ENCODE measurements at places on chromosomes 12 and 14.

GRCh38 chr12:76519538-76519937 lies 40.0 kb downstream of the OSBPL8 start:
- peak; percentile 26 for DNase-seq

- peak; percentile 76 for DNase-seq
Observed at GRCh38 chr12:49990273-49990672, 17.5 kb downstream of the AQP6 start.

GRCh38 chr12:12350868-12351463 lies 924 bp upstream of the MANSC1 start:
- no peak for DNase-seq

DNA sequence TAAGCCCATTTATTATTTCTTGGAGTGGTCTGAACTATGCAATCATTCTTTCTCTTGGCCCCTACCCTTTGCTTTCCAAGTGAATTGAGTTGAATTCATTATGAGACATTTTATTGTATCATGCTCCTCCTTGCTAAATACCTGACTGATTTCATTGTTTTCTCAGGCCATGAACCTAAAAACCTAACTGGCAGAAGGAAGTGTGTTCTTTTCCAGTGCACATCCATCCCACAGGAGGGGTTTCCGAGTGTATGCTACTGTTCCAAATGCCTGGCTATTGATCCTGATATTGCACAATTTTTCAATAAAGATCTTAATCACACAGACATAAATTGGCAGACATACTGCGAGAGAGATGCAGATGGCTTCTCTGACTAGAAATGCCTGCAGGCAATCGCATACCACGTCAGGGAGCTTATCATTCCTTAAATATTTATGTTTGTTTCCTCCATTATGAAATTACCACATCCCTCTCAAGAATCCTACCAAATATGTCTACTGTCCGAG lies 162.2 kb upstream of the EGLN3 start:
- no peak for DNase-seq

- DNase-seq: no peak
Observed at GRCh38 chr12:99388671-99389195, 258.8 kb upstream of the GARIN6 start.

- no peak for DNase-seq
Observed at GRCh38 chr12:879641-880040, 69.9 kb downstream of the RAD52 start.

- DNase-seq: no peak
Observed at GRCh38 chr14:70239802-70240201, 51.1 kb upstream of the SLC8A3 start.

GRCh38 chr14:77061630-77062257 lies 33.2 kb upstream of the IRF2BPL start:
- no peak for DNase-seq

DNA sequence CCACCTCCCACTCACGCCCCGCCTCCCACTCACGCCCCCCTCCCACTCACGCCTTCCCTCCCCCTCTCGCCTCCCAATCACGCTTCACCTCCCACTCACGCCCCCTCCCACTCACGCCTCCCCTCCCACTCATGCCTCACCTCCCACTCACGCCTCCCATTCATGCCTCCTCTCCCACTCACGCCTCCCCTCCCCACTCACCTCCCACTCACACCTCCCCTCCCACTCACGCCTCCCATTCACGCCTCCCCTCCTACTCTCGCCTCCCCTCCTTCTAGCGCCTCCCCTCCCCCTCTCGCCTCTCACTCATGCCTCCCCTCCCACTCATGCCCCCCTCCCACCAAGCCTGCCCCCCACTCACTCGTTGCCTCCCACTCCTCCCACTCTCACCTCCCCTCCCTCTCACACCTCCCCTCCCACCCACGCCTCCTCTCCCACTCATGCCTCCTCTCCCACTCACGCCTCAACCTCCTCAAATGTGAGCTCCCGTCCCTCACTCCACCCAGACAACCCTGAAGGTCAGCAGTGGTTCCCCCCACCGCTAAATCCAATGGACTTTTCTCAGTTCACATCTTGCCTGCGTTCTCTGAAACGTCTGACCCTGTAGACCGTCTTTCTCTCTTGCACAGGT lies 39.8 kb downstream of the TMEM63C start:
- no peak for DNase-seq

GRCh38 chr14:51938137-51938536 lies 51.2 kb upstream of the RTRAF start:
- DNase-seq: no peak

- DNase-seq: no peak
Observed at GRCh38 chr14:72553161-72553560, 340.7 kb downstream of the DPF3 start.

DNA sequence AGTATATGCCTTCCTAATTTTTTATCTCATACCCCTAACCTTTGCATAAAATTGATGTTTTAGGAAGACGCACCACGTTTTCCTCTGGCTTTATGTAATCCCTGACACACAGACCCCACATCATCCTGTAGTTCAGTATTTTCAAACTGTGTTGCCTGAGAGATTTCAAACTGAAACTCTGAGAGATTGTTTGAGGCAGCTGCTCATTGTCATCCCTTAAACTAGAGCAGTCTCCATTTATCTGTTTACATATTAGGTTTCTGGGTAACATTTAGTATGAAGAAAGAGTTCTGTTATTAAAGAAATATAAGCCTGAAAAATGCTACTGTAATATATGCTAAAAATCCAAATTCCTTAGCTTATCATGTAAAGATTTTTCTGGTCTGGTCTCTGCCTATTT lies 24.3 kb downstream of the MNAT1 start:
- no peak for DNase-seq

GRCh38 chr12:100520048-100520769 lies 46.5 kb downstream of the NR1H4 start:
- no peak for DNase-seq

DNA sequence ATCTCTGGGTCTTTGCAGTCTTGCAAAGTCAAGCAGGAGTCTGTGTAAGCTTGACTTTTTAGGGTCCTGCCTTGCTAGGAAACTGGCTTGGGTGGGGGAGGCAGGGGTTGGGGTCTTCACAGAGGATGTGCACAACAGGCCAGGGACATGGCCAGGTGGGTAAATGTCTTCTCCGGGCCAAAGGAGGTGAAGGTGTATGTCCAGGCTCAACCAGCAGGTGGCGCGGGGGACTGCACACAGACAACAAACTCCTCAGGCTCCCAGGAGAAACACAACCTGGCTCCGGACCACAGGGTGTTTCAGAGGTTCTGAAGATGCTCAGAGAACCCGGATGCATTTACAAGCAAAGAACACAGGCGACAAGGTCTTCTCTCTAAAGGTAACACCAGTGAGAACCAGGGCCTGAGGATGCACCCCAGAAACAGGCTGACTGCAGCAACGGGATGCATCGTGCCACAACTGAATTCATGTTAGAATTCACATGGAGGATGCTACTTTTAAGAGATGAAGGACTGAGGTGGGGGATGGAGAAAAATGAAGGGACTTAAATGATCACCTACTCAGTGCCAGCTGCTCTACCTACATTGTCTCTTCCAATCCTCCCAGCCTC lies 56.0 kb downstream of the PLEKHG3 start:
- peak; percentile 54 for DNase-seq

DNA sequence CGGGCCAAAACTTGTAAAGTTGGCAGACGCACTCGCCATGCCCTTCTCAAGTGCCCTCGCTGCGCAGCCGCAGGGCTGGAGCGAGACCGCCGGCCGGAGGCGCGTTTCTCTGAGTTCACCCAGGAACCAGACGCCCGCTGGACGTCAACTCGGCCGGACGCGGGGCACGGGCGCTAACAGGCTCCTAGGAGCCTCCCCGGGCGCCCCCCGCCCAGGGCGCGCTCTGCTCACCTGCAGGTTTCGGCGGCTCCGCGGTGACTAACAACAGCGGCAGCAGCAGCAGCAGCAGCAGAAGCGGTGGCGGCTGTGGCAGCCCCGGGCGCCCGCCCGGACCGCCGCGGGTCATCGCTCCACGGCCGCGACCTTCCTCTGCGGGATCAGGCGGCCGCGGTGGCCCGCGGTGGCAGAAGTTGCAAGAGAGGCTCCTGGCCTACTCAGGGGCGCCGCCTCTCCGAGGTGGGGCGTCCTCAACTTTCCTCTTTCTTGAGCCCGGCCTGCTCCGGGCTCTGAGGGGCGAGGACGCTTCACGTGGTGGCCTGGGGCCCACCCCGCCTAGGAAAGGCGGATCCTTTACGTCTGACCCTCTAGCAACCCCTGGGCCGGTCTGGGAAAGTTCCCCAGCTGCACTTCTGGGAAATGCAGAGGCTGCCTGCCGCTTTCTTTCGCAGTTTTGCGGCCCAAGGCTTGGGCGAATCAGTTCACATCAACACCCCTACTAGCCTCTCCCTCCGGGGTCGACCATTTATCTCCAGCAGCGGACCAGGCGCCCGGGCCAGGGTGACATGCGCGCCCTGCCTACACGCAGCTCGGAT lies at the start of gene PLBD1:
PLBD1 (minus strand) TSS at position 533 of the 812 bp plus-strand sequence; CDS start at position 346, 187 bp downstream.
- DNase-seq: peak; percentile 64

- no peak for DNase-seq
Observed at GRCh38 chr12:131353376-131353775, 357.5 kb upstream of the SFSWAP start.

- DNase-seq: no peak
Observed at GRCh38 chr14:47302121-47302520, 373.3 kb downstream of the MDGA2 start.

GRCh38 chr12:89634508-89634907 lies 74.1 kb downstream of the ATP2B1 start:
- DNase-seq: no peak

- DNase-seq: no peak
Observed at GRCh38 chr14:68104518-68104917, 284.9 kb downstream of the RAD51B start.

GRCh38 chr12:75884465-75884985 lies 147.1 kb downstream of the PHLDA1 start:
- no peak for DNase-seq

DNA sequence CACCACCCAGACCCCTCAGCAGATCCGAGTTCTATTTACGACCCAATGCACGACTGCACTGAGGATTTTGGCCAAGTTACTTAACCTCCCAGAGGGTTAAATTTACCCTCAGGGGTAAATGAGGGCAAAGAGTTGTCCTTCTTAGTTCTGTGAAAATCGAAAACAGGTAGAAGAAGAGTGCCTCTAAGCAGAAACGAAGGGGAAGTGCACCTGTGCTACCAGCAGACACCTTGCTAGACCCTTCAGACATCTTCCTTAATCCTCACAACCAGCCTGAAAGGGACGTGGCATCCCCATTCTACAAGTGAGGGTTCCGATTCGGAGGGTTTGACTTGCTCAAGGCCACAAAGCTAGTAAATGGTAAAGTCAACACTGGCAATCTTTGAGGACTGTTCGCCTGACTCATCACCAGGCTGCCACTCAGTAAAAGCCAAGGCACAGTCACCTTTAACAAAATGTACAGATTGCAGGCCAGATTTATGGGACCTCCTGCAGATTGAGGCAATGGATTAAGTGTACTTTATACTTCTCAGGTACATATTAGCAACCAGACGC lies 1.6 kb downstream of the GSG1 start:
- DNase-seq: peak; percentile 58

- peak; percentile 51 for DNase-seq
Observed at GRCh38 chr14:73753124-73753886, 39.1 kb upstream of the PNMA1 start.

- DNase-seq: peak; percentile 74
Observed at GRCh38 chr14:23929822-23930294, 23.7 kb upstream of the DHRS4 start.

- peak; percentile 21 for DNase-seq
Observed at GRCh38 chr12:100268835-100269564, 2.0 kb downstream of the SCYL2 start.

GRCh38 chr12:108301346-108301745 lies 37.8 kb downstream of the CMKLR1 start:
- no peak for DNase-seq

DNA sequence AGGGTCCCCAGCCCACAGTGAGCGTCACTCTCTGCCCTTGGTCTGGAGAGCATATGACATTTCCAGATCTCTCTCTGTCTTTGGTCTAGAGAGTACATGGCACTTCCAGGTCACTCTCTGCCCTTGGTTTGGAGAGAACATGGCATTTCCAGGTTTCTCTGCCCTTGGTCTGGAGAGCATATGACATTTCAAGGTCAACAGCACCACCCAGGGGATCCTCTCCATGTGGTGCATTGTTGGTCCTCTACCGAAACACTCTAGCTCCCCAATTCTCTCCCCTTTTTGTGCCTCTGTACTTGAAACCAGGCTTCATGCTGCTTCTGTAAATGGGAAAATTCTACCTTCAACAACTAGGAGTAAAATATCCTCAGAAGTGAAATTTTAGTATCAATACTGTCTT lies 399.4 kb downstream of the NELL2 start:
- DNase-seq: no peak

GRCh38 chr12:67649570-67650387 lies 1.2 kb downstream of the DYRK2 start:
- peak; percentile 25 for DNase-seq

DNA sequence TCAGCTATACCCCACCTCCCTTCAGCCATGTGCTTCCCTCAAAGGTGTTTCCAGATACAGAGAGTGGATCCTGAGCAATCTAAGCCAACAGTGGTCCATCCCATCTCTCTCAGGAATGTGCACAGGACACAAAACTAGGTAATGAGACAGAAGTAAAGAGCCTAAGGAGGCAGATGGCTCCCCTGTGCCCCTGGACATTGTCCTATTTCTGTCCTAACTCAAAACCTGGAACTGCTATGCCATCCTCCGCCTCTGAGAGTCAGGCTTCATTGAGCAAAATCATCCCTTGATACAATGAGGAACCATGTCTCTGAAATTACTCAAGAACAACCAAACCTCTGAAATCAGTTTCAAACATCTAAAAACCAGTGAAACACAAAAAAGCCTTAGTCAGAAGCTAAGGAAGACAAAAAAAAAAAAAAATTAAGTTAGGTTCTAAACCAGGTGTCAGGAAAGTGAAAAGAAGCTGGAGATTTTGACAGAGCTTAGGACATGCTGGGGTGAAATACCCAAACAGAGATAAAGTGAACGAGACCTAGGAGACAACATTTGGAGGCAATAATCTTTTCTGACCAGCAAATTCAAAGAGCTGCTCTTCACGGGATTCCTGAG lies 200.3 kb upstream of the PLEKHG7 start:
- DNase-seq: peak; percentile 77

GRCh38 chr12:124605883-124606774 lies 38.7 kb upstream of the NCOR2 start:
- DNase-seq: no peak

DNA sequence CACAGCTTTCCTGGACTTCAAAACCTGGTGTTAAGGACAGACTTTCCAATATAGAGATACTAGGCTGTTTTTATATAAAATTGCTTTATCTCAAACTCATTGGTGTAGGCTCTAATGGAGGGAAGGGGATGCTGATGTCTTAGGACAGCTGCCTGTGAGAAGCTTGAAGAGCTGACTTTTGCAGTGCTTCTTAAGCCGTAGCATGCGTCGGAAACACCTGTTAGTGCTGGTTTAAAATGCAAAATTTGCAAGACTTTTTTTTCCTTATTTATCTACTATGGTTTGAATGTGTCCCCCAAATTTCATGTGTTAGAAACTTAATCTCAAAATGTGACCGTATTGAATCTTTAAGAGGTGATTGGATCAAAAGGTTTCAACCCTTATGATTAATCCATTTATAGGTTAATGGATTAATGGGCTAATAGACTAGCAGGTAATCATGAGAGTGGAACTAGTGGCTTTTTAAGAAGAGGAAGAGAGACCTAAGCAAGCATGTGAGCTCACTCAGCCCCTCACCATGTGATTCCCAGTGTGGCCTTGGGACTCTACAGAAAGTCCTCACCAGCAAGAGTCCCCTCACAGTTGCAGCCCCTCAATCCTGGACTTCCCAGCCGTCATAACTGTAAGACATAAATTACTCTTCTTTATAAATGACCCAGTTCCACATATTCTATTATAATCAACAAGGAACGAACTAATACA lies 60.9 kb upstream of the FUT8 start:
- DNase-seq: no peak

- no peak for DNase-seq
Observed at GRCh38 chr12:22335794-22336166, 1.3 kb upstream of the ST8SIA1 start.

- DNase-seq: no peak
Observed at GRCh38 chr14:92339426-92339825, 16.5 kb downstream of the SLC24A4 start.
